Activated gamma-delta T cell treated with Interleukin-2 at 50 U/mL for 16 hours (primary cell): ENCODE measurements at places on chromosomes 6 and 20.

GRCh38 chr6:26158581-26159356 is 71.5 kb downstream of the HFE start:
- DNase-seq: peak; percentile 51

- no peak for DNase-seq
Measured at GRCh38 chr20:48595495-48596333, 232.1 kb downstream of the PREX1 start.

GRCh38 chr20:3173610-3174441 is 477 bp upstream of the LZTS3 start:
- DNase-seq: peak; percentile 89

DNA sequence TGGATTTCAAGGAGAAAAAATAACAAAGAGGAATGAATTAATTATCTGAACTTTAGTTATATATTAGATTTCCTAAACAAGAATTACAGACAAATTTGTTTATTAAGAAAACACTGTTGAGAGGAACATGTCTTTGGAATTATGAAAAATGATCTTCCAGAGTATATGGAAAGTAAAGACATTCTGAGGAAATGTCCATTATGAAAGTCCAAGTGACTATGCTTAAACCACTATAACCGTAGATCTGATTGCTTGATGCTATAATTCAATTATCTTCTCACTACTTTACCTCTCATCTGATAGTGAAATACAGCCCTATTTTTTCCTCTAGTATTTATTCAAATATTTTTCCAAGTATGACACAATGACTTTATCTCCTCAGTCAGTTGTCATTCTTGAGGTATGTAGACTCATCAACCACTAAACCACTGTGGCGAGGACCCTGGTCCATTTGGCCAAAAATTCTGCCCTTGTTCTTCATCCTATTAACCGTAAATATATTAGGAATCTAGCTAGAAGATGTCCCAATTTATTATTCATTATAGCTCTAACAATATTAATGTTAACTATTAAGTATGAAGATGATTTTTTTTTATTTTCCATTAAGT is 37.3 kb upstream of the AHI1 start:
- DNase-seq: no peak

- DNase-seq: no peak
Measured at GRCh38 chr6:94417363-94417762, 998.0 kb upstream of the EPHA7 start.

- DNase-seq: peak; percentile 24
Measured at GRCh38 chr6:11094411-11094851, 797 bp downstream of the SMIM13 start.

- DNase-seq: peak; percentile 41
Measured at GRCh38 chr20:53402233-53403005, 191.2 kb downstream of the ZNF217 start.

DNA sequence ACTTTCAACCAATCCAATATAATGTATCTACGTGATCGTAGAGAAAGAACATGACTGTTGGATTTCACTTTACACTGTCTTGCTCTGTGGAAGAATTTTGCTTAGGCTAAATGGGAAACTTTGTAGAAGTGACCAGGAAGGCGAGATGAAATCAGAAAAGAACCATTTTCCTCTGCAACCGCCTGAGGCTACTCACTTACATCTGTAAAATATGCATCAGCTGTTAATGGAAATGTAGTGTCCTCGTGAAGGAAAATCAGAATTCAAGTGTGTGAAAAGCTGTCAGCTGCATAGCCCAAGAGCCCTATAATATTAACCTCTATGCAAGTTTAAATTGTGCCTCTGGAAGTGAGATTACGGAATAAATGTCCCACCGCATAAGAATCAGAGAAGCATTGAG is 277.9 kb downstream of the C6orf118 start:
- no peak for DNase-seq

DNA sequence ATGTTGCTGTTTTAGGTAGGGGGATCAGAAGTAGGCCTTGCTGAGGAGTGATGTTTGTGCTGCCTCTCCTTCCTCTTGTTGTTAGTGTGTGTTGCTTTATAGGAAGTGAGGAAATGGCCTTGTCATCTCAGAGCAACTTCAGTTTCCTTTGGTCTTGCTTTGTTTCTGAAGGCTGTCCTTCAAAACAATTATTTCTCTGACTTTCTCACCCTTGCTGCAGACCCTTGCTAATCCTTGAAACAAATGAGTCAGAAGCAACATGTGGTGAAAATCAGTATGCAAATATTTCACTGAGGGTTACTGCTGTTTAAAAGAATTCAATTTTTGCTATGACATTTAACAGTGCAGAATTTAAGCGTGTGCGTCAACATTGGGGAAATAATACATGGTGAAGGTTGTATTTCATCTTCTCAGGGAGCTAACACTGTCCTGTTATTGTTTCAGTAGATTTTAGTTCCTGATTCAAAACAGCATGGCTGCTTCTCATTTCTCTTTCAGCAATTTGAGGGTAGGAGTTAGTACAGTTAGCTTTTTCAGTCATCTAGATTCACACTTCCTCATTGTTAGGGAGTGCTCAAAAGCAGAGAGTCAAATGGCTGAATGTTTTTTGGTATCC is 13.8 kb downstream of the RNF144B start:
- no peak for DNase-seq

DNA sequence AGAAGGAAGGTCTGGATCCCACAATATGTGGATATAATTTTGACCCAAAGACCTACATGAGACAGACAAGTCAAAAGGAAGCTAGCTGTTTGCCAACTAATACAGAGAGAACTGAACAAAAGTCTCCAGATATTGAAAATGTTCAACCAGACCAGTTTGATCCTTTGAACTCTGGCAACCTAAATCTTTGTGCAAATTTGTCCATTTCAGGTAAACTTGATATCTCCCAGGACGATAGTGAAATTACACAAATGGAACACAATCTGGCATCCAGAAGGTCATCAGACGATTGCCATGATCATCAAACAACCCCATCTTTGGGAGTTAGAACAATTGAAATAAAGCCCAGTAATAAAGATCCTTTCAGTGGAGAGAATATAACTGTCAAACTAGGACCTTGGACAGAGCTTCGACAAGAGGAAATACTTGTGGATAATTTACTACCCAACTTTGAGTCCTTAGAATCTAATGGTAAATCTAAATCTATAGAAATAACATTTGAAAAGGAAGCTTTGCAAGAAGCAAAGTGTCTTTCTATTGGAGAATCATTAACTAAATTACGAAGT is 41.9 kb upstream of the SDHAF4 start:
- DNase-seq: no peak

DNA sequence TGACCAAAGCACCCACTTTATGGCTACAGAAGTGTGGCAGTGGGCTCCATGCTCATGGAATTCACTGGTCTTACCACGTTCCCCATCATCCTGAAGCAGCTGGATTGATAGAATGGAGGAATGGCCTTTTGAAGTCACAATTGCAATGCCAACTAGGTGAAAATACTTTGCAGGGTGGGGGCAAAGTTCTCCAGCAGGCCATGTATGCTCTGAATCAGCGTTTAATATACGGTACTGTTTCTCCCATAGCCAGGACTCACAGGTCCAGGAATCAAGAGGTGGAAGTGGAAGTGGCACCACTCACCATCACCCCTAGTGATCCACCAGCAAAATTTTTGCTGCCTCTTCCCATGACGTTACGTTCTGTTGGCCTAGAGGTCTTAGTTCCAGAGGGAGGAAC is 60.5 kb upstream of the GMDS start:
- DNase-seq: no peak

GRCh38 chr20:57773059-57773815 is 63.4 kb upstream of the PMEPA1 start:
- no peak for DNase-seq
